SHP77 treated with DMSO at 0.1 percent for 48 hours (cell line): ENCODE measurements at places on chromosomes 5 and 9.

DNA sequence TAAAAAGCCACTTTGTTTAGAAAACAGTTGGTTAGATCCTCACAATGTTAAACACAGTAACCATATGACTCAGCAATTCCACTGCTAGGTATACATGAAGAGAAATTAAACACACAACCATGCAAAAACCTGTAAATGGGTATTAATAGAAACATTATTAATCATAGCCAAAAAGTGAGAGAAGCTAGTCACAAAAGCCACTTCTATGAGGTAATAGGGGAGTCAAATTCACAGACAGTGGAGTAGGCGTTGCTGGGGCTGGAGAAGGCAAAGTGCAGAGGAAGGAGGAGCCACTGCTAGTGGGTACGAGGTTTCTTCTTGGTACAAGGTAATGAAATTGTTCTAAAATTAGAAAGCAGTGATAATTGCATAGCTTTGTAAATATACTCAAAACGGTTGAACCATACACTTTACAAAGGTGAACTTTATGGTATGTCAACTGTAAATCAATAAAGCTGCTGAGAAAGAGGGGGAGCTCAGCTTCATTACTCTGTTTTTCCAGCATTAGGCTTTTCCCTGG, 364.4 kb downstream of the GADD45G start:
- DNase-seq, result peak; percentile 58

GRCh38 chr9:121075251-121076036, 689 bp downstream of the CNTRL start:
- peak; percentile 37 for DNase-seq

DNA sequence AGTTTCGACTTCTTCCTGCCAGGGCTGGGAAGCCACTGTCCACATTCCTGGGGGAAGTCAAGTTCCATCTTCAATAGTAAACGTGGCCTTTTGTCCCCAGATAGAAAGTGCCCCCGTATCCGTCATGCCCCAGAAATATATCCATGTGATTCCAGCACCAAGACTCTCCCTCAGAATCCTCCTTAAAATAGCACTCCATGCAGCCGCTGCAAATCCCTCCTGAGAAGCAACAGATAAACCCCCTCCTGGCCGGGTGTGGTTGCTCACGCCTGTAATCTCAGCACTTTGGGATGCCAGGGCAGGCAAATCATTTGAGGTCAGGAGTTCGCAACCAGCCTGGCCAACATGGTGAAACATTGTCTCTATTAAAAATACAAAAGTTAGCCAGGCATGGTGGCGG, 126.1 kb downstream of the OLFM1 start:
- DNase-seq, result no peak

GRCh38 chr5:33755231-33755630, 136.6 kb downstream of the ADAMTS12 start:
- DNase-seq, result no peak

- no peak for DNase-seq
Observed at GRCh38 chr9:15482146-15482545, 28.6 kb downstream of the PSIP1 start.

DNA sequence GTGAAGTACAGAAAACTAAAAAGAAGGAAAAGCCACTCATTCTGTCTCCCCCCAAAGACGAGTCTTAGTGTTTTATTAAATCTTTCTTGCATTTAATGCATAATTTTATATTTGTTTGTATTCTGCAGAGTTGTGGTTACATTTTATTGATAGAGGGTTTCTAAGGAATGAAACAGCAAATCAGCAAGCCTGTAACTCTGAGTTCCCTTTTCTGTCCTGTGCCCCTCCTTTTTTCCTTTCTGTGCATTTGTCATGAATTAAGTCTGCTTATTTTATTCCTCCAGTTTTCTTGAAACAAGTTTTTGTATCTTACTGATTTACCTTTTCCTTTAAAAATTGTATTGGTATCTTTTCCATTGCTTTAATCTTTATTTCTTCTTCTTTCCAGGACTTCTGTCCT, 132.8 kb downstream of the MUSK start:
- no peak for DNase-seq

- DNase-seq, result peak; percentile 25
Observed at GRCh38 chr9:111399772-111400563, 69.9 kb upstream of the OR2K2 start.

GRCh38 chr9:127172066-127172707, 49.8 kb upstream of the ANGPTL2 start:
- no peak for DNase-seq

DNA sequence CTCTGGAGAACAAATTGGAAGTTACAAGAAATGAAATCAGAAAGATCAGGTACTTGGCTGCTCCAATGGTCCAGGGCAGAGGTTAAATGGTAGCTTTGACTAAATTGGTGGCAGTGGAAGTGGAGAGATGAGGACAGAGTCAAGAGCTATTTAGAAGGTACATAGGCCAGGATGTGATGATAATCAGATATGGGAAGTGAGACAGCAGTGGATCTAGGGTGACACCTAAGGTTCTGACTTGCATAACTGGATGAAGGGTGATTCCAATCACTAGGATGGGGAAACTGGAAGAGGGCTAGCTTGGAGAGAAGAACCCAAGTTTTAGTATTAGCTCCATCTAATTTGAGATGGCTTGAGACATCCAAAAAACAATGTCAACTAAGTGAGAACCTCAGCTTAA, 24.0 kb upstream of the NDUFB6 start:
- DNase-seq, result no peak

DNA sequence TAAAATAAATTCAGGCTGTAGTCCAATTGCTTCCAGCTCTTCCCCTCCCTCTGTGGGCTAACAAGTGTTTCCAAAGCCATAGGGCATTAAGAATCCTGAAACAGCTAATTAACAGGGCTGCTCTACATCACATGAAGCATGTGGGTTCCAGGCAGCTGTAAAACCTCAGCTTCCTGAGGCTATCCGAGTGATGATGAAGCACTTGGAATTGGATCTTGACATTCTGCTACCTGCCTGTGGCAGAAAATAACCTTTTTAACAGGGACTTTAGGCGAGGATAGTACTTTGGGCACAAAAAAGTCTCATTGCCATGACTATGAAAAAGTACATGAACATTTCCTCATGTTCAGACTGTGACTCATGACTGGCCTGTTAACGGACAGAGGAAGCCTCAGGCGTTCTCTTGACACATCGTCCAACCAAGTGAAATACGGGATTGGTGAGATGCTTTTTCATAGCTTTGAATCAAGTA, 107.2 kb downstream of the PDE4D start:
- no peak for DNase-seq

DNA sequence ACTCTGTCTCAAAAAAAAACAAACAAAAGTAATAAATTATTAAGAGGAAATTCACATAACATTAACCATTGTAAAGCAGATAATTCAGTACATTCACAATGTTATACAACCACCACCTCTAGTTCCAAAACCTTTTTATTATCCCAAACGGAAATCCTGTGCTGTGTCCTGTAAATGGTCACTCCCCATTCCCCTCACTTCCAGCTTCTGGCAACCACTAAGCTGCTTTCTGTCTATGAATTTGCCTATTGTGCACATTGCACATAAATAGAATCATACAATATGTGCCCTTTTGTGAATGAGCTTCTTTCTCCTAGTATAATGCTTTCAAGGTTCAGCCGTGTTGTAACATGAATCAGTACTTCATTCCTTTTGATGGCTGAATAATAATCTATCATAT, 20.8 kb downstream of the C9orf152 start:
- DNase-seq, result no peak

- DNase-seq, result no peak
Observed at GRCh38 chr9:109467936-109468335, 30.2 kb downstream of the PTPN3 start.

DNA sequence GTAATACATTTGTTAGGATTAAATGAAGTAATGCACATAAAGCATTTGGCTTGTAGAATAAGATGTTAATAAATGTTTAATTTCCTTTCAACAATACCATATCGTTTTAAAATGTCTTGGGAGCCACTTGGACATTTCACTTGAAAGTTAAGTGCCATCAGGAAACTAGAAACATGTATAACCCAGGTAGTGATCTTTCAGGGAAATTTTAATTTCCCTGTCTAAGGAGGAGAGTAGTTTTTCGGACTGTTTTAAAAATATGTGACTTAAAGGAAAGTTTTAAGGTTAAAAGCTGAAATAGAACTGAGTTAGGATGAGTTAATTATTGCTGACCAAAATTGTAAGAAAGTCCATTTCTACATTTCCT, 18.0 kb downstream of the CDC42SE2 start:
- no peak for DNase-seq

DNA sequence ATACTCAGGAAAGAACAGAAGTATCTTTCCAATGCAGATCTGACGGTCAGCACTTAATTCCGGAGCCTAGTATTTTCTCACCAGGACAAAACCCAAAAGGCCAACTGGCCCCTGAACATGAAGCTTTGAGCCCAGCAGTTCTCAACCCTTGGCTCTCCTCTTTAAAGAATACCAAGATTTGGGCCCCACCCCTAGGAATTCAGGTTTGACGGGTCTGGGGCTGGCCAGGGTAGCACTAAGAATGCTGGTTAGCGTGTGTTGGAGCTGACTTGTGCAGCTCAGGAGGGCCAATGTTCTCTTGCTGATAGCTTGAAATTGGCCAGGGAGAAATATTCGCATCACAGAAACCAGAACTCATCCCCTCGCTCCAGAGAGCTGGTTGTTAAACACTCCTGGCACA, 88.3 kb upstream of the PTCH1 start:
- no peak for DNase-seq

DNA sequence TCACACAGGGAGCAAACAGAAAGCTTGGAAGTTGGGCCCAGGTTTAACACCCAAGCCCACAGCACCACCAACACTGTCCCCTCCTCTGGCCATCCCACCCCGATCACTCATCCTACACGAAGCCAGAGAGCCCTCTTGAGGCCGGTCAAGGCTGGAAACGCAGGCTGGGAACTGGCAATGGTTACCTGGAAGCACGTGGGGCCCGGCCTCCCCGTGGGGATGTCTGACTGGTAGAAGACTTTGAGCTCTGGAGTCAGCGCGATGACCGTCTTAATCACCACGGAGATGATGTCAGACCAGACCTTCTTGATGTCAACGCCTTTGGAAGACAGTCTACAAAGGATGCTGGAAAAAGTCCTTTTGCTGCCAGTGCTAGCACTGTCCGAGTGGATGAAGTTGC, 104.1 kb downstream of the TTLL11 start:
- no peak for DNase-seq

DNA sequence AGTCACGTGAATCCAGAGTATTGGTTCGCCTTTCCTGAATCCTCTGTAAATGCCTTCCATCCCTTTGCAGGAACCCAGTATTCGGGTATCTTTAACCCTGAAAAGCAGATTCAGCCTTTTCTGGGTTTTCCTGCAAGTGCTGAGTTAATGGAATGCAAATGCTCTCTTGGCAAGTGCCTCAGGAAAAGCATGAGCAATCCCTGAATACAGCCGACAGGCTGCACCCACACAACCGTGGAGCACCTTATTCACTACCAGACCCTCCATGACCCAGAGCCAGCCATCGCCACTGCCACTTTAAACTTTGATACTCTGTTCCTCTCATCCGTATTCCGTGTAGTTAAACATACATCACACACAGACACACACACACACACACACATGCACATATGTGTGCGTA, 54.4 kb downstream of the ZNF622 start:
- DNase-seq, result no peak

DNA sequence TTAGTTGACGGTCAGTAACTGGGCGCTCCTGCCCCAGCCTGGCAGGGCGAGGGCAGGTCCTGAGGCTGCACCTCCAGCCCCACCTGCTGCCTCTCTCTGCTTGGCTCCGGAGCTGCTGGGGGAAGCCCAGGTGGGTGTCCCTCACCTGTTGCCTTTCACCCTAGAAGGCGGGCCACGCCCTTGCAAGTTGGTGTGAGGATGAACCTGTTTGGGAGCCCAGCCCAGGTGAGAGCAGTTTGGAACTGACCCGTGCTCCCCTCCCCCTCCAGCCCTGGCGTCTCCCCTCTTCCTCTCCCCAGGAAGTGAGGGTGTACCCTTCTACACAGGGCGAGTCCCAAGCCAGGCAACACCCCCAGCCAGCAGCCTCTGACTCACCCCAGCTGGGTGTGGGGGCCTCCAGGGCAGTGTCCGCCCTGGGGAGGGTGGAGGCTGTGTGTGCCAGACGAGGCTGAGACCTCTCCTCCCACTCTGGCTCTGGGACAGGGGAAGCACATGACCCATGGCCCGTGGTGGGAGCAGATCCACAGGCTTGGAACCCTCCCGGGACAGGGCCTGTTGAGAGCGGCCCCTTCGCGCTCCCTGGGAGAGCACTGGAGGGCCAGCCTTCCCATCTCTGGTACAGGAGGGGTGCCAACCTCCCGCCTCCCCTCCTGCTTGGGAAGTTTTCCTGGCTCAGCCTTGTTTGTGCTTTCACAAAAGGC, 10.4 kb downstream of the LRRC8A start:
- DNase-seq, result no peak

GRCh38 chr5:28862860-28863196, 1824.4 kb upstream of the CDH9 start:
- DNase-seq, result peak; percentile 69

DNA sequence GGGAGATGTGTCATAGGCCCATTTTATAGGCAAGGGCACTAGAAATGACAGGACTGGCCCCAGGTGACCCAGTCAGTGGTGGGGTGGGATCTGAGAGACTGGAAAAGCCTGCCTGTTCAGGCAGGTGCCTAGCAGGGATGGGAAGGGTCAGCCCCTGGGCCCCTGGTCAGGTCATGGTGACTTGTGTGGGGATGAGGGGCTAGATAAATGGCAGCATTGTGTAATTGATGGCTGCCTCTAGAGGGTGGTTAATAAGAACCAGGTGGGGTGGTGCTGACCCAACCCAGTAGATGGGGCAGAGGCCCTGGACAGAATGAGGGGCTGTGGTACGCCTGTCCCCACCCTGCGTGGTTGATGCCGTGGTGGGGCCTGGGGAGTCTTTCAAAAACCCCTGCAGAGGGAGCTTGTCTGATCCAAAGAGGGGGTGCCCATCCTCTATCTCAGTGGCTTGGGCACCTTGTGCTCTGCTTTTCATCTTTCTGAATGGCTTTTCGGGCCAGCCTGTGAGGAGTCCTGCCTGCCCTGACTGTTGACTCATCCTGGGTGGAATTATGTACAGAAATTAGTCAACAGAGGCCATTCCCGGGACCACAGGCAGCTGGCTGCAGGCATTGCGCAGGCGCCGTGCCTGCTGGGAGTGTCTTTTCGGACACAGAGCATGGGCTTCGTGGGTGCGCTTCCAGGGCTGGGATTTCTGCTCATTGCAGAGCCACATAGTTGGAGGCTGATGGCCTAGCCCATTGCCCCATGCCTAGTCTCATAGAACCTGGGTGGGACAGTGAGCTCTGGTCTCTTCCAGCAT, 93.6 kb upstream of the PITX1 start:
- DNase-seq, result peak; percentile 31

DNA sequence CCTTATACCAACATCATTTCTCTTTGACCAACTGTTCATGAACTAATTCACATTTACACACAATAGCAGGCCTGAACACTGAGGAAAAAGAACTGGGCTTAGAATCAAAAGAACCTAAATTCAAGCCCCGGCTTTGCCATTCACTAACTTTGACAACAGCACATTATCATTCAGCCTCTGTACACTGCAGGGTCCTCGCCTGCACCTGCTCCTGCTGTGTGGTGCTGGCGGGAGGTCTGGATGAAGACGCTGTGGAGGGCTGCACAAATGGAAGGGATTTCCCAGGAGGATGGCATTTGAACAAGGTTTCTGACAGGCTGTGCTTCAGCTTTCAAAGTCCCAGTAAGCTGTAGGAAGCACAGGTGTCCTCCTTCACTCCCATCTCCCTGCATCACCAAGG, 151.2 kb downstream of the ZDHHC21 start:
- no peak for DNase-seq
